ENCODE measurements at places on chromosomes 2 and 18. TPM values are rescaled to one million over a fixed set of nuclear protein-coding genes. Genes with fewer than 3 reads are reported as not detected.
A peak's percentile ranks its signal among the peaks of the same experiment; 100 is the strongest.

IL1R1 gene
- total RNA-seq: 7.9 TPM

RAMP1 gene
- 35.8 TPM for total RNA-seq

PROKR1 gene
- total RNA-seq: not detected

SRD5A2 gene
- not detected for total RNA-seq

KCNG3 gene
- 0.02 TPM for total RNA-seq

RAPGEF4 gene
- total RNA-seq: 0.47 TPM

PRSS56 gene
- not detected for total RNA-seq

SMAD4 gene
- 110 TPM for total RNA-seq

DNA sequence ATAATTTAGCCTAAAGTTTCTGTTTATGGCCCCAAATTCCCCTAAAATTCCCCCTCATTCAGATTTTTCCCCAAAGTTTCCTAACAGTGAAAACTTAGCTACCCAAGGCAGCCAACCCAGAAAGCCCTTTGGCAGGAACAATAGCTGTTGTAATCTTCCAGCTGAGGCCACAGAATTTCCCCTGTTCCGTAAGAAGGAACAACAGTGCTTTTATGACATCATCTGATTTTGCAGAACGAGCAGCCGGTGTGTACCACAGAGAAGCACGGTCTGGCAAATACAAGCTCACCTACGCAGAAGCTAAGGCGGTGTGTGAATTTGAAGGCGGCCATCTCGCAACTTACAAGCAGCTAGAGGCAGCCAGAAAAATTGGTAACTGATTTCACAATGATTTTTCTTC, 6.3 kb downstream of the TNFAIP6 start:
- no peak for DNase-seq

DNA sequence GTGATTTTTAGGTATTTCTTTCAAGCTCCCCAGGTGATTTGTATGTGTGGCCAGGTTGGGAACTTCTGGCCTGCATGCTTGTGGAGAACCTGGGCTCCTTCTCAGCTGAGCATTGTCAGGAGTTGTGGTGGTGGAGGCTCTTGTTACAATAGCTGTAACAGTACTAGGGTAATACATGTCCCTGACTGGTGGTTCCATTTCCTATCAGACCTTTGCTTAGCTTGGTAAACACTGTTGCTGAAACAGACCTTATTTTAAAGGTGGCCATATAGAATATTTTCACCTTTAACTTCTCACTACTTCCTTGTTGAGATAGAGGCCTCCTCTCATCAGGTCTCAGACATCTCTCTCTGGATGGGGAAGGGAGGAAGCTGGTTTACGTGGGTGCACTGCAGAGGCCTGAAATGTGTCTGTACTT, 79.2 kb downstream of the SETBP1 start:
- DNase-seq: no peak

DNA sequence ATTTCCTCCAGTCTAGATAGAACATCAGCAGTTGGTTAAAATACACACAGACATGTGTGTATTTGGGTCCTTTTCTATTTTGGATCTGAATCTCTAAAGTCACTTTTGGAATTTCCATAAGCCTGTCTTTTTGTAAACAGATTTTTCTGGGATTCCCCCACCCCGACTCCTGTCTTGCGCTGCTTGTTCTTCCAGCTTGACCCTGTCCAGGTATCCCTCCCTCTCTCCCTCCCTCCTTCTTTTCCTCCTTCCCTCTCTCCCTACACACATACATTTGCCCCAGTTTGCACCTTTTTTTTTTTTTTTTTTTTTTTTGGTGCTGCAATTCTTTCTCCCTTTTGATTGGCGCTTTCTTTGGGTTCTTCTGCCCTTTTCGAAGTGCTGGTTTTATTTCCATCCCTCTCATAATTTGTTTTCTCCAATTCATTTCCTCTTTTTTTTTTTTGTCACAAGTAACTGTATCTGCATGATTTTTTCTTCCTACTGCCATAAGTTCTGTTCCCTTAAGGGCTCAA, 114.8 kb upstream of the SERTAD2 start:
- DNase-seq: no peak

DNA sequence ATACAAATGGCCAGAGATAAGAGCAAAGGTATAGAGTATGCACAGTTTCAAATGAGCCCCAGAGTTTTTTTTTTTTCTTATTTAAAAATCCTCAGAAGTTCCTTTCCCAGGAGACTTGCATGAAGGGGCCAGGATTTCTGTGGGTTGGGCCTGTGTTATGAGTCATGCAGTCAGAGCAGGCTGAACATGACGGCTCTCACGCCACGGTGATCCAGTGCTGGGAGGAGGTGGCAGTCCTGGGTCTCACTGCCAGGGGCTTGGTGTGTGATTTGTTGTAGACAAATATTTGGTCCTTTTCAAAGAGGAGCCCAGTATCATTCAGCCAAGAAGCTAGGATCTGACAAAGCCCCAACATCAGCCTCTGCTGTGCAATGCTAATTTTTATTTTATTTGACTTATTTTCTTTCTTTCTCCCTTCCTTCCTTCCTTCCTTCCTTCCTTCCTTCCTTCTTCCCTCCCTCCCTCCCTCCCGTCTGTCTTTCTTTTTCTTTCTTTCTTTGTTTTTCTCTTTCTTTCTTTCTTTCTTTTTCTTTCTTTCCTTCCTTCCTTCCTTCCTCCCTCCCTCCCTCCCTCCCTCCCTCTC, 10.4 kb upstream of the KCNE4 start:
- DNase-seq: peak; percentile 97

DNA sequence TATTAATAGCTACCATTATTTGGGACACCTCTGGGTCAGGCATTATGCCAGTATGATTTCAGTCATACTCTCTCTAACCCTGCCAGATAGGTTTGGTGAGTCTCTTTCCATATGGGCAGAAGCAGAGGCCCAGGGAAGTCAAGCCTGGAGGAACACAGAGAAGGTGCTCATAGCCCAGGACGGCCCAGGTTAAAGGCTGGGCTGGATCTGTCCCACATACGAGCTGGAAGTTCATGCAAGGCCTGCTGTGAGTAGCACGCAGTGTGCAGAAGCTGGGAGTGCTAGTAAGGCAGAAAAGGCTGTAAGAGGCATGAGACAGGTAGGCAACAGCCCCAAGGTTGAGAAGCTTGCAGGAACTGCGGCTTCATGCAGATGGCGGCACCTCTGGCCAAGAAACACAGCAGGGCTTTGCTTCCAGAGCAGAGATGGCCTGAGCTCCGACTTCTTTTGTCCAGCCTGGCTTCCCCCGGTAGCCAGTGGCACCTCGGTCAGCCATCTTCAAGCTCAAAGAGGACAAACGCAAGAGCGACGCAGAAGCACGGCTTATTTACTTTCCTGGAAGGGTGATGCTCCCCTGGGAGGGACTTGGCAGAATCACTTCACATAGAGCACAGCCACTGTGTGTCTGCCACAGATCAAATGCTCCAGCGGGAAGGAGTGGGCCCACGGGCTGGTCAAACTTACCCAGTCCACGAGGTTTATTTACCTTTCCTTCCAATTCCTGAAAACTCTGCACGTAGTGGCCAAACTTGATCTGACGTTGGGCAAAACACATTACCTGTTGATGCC, 58.5 kb upstream of the MAP4K4 start:
- DNase-seq: no peak

DNA sequence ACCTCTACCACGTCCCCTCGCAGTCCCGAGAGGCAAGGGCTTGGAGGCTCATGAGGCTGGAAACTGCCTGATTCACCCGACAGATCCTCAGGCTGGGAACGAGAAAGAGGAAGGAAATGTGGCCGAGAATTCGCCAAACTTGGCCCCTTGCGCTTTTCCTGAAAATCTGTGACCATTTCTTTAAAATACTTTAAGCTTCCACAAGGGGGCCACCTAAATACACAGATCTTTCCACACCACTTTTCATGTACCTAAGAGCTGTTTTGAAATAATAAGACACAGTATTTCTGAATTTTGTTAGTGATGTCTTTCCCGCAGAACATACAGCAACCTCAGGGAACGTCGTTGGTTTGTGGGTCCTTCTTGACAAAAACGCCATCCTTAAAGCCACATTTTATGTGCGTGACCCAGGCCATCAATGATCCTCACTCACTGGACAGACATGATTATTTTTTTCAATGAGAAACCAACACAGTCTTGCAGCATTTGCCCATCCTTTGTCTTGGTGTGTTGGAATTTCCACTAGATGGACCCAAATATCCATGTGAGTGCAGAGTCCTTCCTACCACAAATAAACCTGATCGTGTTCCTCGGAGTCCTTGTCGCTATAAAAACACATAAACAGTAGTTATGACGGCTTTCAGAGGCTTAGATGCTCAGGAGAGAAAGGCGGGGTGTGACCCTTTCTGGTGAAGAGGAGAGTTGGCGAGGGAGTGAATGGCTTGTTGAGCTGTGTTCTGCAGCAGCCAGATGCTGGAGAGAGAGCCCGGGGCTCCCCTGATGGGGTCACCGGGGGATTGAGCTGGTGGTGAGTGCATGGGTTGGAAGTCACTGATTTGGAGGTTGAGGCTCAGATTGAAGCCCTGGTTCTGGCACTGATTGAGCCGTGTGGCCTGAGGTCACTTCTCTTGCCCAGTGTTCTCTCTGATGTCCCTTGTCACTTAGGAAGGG, 25.0 kb downstream of the DCDC2C start:
- peak; percentile 36 for DNase-seq

- peak; percentile 26 for DNase-seq
These were observed 31.4 kb upstream of the CHN1 start for GRCh38 chr2:175036582-175037018.

DNA sequence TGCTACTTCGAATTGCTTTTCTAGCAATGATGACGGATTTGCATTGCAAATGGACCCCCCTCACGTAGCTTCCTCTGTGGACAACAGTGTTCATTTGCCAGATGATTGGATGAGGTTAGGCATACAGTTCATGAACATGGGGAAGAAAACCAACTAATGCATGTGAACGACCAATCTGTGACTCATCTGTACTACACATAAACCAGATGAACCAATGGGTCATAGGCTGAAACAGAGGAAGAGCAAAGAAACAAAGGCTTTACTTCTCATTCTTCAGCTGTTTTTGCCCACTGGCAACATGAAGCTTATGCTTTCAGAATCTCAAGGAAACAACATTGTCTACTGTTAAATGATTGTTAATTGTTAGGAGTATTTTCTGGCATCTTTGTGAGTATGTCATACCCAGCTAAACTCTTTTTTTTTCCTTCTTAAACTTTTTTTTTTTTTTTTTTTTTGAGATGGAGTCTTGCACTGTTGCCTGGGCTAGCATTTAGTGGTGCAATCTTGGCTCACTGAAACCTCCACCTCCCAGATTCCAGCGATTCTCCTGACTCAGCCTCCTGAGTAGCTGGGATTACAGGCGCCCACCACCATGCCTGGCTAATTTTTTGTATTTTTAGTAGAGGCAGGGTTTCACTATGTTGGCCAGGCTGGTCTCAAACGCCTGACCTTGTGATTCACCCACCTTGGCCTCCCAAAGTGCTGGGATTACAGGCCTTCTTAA, 35.5 kb downstream of the EFEMP1 start:
- peak; percentile 86 for DNase-seq

- peak; percentile 12 for DNase-seq
These were observed 24.7 kb upstream of the ALLC start for GRCh38 chr2:3633089-3633981.

GRCh38 chr2:167787562-167787961, 459.8 kb downstream of the STK39 start:
- DNase-seq: no peak

- no peak for DNase-seq
These were observed 152.8 kb downstream of the DSEL start for GRCh38 chr18:67363694-67364093.

Measured in M059J (cell line).